ENCODE measurements at places on chromosomes 6 and 20.

- peak; percentile 69 for DNase-seq
These were observed 23.9 kb upstream of the YWHAB start for GRCh38 chr20:44861531-44862006.

- DNase-seq = no peak
These were observed 7.1 kb downstream of the PAX1 start for GRCh38 chr20:21712443-21713059.

DNA sequence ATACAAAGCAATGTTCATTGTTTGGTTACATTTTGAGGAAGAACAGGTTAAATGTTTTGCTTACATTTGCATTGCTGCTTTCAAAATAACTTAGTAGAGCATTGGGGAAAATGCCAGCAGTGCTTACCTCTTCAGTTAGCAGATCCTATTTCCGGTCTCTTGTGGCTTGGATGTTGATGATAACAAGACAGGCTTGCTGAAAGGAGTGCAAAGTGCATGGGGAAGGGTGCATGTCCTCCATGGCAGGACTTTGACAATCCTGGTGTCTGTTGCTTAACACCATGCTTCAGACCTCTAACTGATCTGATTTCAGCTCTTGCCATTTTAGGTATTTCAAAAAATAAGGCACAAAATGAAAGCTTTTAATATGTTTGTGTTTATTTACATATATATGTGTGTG, 21.1 kb downstream of the TPD52L1 start:
- DNase-seq = no peak

GRCh38 chr20:8073024-8073832, 53.7 kb upstream of the TMX4 start:
- DNase-seq = peak; percentile 82

- no peak for DNase-seq
These were observed 66.0 kb downstream of the CDH26 start for GRCh38 chr20:60024245-60024644.

DNA sequence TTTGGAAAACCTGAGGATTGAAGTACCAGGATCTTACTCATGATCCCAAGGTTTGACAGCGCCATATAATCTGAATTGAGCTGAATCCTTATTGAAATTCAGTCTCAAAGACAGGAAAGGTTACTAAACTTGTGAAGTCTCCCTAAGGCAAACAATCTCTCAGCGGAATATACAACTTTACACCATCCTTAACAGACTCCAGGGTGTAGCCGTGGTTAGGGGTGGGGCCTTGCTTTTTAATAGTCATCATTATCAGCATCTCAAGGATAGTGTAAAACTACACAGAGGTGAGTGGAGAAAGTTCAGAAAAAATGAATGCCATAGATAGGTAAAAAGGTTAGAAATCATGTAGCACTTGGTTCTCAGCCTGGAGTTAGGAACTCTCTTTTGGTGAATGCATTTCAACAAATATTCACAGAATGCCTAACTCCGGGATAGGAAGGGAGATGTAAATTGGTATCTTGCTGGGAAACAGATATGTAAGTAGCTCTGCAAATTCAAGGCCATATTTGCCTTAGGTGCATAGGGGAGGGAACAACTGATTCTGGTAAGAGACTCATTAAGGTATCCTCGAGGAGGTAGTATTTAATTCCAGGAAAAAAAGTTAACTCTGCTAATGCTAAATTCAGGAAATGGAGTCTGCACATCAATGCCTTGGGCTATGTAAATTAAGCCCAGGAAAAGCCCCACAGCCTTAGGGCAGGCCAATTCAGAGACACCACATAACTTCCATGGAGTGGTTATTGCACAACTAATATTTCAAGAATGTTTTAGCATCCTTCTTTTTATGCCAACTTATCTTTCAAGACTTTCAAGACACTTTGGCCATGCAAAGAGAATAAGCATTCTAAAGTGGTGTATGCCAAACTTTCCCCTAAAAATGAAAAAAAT, 61.6 kb downstream of the SNAP25 start:
- DNase-seq = peak; percentile 70

GRCh38 chr6:154732538-154733182, 556 bp upstream of the SCAF8 start:
- peak; percentile 66 for DNase-seq

DNA sequence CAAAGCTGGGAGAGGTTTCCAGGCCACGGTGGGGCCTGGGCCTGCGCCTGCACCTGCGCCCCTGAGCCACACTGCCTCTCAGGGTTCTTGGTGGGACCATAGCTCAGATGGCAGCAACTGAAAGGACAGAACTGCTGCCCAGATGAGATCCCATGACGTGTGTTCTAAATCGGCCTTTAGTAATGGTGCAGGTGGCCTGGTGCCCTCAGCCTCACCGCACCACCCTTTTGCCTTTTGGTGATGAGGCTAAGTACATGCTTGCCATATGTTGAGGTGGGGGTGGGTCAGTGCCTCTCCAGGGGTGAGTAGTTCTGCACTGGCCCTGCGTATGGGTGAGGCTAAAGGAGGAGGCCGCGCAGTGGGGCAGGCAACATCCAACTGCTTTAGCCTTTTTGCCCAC, 7.4 kb downstream of the PSMG4 start:
- no peak for DNase-seq

DNA sequence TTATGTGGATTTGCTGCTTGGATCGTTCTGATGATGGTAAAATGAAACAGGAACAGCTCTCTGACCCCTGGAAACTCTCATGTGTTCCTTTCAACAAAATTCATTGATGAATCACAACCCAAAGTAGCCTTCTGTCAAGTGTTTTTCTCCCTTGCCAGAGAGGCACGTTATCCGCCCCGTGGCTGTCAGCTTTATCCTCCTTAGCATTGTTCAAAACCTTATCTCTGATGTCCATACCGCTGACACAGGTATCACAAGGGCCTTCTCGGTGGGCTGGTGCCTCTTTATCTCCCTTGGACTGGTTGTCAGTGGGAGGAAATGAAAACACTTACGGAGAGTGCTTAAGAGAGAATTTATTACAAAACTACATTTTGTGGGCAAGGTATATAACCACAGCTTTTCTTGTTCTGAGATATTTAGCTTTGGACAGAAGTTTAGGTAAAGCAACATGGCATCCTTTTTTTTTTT, 84.9 kb downstream of the TIAM2 start:
- DNase-seq = no peak

- no peak for DNase-seq
These were observed 202.0 kb upstream of the GMDS start for GRCh38 chr6:2447318-2447920.

DNA sequence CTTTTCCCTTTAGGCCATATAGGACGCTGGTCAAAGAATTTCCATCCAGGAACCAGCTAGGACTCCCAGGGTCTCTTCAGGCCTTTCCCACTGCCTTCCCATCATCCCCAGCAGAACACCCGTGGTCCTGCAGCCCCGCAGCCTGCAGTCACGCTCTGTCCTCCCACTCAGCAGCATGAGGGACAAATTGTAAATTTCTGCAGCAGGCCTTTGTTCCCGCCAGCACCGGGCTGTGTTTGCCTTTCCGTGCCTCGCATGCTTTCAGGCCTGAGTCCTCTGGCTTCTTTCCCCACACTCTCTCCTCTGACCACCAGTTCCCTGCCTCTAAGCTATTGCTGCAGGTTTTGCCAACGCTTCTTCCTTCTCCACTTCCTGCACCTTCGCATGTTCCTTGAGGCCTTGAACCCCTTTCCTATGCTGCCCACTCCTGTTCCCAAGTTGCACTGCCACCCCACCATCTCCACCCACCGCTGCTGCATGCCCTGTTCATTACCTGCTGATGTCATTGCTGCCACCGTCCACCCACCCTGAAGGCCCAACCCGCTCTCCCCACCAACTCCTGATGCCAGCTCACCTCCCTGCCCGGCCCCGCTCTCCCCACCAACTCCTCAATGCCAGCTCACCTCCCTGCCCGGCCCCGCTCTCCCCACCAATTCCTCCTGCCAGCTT, 49.8 kb downstream of the RNASET2 start:
- no peak for DNase-seq

DNA sequence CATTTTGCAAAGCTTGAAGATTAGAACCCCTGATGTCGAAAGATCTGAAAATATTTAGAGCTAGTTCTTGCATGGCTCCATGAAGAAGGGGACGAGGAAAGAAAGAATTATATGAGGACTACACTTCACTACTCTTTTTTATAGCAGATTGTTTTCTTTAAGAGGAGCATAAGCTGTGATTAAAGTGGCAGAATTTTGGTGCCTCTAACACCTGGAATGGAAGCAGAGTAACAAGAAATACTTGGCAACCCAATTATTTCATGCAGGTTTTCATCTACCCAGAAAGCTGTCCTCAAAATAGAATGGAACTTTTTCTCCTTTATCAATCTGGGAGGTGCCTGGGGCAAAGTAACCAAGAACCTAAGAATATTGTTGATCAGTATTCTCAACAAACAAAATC, 4.0 kb downstream of the METTL24 start:
- no peak for DNase-seq

- DNase-seq = no peak
These were observed 59.1 kb upstream of the CCN6 start for GRCh38 chr6:111994791-111995190.

- DNase-seq = no peak
These were observed 87.7 kb downstream of the THEMIS start for GRCh38 chr6:127812985-127813698.

- peak; percentile 58 for DNase-seq
These were observed 514.3 kb upstream of the CITED2 start for GRCh38 chr6:139888681-139889122.

DNA sequence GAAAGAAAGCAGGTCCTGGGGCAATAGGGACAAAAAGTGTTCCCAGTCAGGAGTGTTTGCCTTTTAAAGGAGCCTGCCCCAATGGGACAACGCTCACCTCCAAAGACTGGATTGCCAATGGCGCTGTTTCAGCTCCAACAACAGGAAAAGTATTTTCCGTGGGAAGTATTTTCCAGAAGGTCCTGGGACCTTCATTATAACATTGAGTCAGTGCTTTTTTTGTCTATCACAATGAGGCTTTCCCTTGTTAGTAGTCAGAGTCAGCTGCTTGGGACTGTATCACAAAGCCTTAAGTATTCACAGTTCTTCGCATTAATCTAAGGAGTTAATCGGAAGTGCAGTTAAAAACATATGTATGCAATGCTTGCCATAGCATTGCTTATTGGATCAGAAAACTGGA, 17.3 kb downstream of the TRAF3IP2 start:
- DNase-seq = no peak

- no peak for DNase-seq
These were observed 4.4 kb downstream of the L3MBTL1 start for GRCh38 chr20:43511879-43512278.

- no peak for DNase-seq
These were observed 27.5 kb upstream of the NHSL1 start for GRCh38 chr6:138526822-138527235.

DNA sequence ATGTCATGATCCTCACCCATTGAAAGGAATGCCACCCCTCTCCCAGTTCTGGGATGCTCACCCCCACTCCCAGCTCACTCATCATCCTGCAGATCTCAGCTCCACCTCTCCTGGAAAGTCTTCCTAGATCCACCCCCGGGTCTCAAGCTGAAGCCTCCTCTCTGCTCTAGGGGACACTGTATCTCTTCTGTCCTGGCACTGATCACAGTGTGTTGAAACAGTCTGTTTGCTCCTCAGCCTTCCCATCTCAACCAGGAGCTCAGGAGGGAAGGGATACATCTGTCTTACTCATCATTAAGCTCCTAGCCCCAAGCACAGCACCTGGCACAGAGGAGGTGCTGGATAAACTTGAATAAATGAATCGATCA, 80.1 kb downstream of the MRPL14 start:
- peak; percentile 26 for DNase-seq

DNA sequence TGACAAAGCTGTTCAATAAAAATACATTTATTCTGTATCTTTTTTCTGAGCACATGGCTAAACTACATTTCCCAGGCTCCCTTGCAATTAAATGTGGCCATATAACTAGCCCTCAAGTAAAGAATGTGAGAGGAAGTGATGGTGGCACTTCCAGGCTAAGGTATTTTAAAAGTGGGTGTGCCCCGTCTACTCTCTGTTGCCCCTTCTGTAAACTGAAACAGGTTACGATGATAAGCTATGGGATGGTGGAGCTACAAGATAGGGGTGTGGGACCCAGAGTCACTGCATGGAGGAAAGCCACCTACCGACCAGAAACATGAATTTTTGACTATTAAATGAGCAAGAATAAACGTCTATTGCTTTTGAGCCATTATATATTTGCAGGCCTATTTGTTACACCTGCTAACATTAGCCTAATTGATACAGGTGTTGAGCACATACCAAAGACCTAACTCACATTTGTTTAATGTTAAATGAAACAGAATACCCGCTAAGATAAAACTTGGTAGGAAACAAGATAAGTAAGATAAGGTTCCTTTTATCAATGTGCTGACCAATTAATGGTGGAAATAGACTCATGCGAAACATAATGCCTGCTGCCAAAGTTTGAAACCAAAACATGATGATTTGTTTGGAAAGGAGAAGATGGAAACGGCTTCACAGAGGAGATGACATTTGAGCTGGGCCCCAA, 3.1 kb downstream of the FYN start:
- no peak for DNase-seq

- DNase-seq = no peak
These were observed 9.1 kb downstream of the SDC4 start for GRCh38 chr20:45339084-45339483.

DNA sequence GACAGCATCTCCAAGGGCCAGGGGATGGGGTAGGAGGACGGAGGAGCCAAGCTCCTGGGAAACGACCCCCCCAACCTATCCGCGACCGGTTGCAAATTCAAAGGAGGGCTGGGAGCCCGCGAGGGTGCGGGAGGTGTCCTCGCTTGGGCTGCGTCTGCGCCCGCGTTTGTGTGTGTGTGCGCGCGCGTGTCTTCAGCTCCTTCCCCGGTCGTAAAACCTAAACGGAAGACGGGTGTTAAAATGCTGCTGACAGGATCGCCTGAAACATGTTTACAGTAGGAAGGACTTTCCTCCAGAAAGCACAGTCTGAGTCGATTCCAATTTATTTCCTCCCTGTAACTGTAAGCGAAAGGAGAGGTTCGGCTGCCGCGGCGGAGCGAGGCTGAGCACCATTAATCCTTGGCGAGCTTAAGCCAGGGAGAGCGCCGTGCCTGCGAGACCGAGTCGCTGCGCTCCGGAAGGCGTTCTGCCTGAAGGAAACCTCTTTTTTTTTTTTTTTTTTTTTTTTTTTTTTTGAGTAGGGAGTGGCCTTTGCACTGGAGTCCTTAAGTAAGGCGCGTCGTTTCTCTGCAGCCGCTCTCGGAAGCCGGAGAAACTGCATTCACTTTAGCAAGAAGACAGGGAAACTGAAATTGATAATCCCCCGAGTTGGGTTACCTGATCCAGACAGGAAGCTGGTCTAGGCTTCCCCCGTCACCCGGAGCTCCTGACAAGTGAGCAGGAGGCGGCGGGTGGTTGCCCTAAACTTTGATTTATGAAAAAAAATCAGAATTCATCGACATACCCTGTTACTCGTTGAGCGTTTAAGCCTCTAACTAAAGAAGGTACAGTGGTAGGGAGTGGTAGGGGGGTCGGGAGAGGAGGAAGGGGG, 4.8 kb upstream of the SOX4 start:
- peak; percentile 86 for DNase-seq

GRCh38 chr6:112443179-112444065, 96.3 kb downstream of the RFPL4B start:
- DNase-seq = peak; percentile 64

DNA sequence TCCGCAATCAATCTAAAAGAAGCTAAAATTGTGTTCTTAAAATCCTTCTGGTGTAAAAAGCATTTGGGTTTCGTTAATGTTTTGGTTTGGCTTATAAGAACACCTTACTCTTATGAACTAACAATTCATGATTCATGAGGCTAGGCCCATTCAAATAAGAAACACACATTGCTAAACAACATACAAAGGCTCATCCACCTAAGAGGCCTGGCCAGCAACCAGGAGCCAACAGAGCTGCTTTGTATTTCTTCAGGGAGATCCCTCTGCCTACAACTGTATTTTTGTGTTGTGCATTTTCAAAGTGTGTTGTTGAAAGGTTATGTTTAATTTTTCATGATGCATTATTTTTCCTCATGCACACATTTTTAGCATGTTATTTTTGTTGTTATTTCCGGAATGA, 98.6 kb downstream of the PTPRK start:
- no peak for DNase-seq
